Coronary artery (tissue), 2 donors: ENCODE measurements at places on chromosomes 1 and 21.

DNA sequence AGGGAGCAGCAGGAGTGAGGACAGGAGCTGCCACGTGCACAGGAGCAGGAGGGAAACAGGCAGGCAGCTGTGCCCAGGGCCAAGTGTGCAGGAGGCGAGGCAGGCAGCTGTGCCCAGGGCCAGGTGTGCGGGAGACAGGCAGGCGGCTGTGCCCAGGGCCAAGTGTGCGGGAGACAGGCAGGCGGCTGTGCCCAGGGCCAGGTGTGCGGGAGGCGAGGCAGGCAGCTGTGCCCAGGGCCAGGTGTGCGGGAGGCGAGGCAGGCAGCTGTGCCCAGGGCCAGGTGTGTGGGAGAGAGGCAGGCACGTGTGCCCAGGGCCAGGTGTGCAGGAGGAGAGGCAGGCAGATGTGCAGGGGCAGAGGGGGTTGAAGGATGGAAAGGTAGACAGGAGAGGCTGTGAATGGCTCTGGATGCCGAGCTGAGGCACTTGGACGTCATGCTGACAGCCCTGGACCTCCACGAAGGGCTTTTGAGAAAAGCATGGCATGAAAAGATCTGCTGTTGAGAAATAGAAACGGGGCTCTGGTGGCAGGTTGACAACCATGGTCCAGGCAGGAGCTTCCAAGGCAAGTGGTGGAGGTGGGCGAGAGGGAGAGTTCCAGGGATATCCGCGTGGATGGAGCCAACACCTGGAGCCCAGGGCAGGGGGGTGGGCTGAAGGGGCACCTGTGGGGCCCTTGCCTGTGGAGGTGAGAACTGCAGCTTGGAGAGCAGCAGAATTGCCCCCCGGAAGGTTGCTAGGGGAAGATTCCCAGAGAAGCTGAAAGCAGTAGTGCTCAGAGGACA is 19.1 kb upstream of the NPHP4 start:
- no peak for DNase-seq

DNA sequence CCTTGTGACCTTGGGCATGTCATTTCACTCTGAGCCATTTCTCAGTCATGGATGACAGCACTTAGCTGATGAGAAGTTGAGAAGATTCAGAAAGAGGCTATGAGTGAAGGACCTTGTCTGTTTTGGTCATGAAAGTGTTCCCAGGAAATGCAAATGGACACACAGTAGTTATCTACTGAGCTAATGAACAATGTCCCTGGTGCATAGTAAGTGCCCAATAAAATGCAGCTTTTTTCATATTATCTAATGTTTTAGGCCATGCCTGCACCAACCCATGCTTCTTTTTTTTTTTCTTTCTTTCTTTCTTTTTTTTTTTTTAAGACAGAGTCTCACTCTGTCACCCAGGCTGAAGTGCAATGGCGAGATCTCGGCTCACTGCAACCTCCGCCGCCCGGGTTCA is 44.4 kb upstream of the EPB41 start:
- DNase-seq = no peak

- no peak for DNase-seq
Measured at GRCh38 chr1:51833700-51834099, 44.8 kb downstream of the NRDC start.

- peak; percentile 78 for DNase-seq
Measured at GRCh38 chr1:33429856-33430691, 821 bp downstream of the PHC2 start.
